ENCODE measurements at places on chromosomes 6 and 20.
A peak's percentile ranks its signal among the peaks of the same experiment; 100 is the strongest.

DNA sequence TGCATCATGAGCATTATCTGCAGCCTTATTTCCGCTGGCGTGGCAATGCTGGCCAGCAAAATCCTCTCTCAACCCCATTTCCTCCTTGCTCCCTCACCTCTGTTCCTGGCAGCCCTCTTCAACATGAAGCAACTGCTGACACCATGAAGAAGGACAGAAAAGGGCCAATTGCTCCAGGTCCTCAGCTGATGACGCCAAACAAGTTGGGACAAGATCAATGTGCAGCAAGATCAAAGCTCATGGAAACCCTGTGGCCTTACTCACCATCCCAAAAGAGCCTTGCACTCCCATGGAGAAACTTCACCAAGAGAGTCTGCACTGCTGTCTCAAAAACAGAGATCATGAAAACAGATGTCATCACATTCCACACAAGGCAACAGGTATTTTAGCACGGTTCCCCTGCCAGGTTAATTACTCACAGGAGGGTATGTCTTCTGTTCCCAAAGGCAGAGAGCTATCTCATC is 7.4 kb downstream of the GFOD1 start:
- DNase-seq, result no peak

GRCh38 chr20:16308754-16309153 is 264.5 kb downstream of the KIF16B start:
- no peak for DNase-seq

DNA sequence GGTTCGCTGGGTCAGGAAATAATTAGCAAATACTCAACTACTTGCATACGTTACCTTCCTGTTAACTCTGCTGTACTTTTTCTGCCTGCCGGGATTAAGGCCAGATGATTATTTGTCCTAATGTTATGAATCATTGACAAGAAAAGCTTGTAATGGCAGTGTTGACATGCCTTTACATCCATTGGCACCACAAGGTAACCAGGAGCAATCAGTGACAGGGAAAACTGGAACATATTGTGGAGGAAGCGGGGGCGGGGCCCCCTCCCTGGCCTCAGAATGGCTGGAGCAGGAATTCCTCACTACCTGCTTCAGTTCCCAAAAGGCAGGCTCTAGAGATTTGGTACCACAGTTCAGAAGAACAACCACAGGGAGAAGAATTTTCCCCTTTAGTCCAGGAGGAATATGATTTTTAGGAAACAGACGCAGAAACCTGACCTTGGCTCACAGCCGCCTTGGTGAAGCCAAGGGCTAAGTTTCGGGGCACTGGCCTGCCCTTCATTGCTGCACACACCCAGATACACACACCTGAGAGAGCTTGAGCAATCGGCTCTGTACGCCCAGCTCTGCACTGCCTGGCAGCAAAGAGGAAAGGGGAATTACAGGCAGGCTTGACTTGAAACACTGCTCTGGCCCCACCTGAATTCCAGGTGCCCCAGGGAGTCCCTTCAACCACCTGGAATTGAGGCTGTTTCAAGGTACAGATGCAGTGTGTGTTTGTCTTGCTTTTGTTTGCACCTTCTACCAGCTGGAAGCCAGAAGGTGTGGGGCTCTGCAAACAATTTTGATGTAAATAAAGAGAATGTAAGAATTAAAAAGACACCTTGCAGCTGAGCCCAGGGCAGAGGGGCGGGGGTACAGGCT is 89.8 kb downstream of the MYB start:
- no peak for DNase-seq

- DNase-seq, result peak; percentile 40
These were observed 75.9 kb downstream of the RTN4IP1 start for GRCh38 chr6:106553440-106553839.

DNA sequence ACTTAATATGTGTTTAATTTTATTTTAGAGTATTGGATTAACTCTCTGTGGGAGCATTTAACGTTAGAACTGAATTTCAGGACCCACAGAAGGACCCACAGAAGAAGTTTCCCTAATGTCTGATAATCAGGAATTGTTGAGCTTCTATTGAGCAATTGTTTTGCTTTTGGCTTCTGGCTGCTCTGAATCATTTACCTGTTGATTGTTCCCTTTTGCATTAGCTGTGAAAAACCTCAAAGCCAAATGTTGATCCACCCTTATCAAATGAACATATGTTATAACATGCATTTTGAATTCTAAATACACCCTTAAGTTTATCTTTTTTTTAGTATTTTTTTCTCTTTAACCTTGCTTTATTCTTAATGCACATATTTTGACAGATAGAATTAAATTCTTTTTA is 393.5 kb downstream of the LAMA2 start:
- DNase-seq, result no peak
